ENCODE measurements at places on chromosomes 7 and 10. TPM values are rescaled to one million over a fixed set of nuclear protein-coding genes. Genes with fewer than 3 reads are reported as not detected.

VSTM2A gene
- total RNA-seq = not detected

PON2 gene
- 112 TPM for total RNA-seq

PON3 gene
- total RNA-seq = not detected

ABCF2 gene
- 72.6 TPM for total RNA-seq

FKBP6 gene
- total RNA-seq = not detected

FOXI2 gene
- total RNA-seq = not detected

TCAF2 gene
- total RNA-seq = 16.5 TPM

TMEM72 gene
- not detected for total RNA-seq

CCDC7 gene
- 0.44 TPM for total RNA-seq

CAV1 gene
- 1,819 TPM for total RNA-seq

EIF5AL1 gene
- total RNA-seq = 0.74 TPM

CRHR2 gene
- not detected for total RNA-seq

PLXNA4 gene
- total RNA-seq = 2.2 TPM

SCRN1 gene
- 68.2 TPM for total RNA-seq

SLC18A3 gene
- not detected for total RNA-seq

WNT8B gene
- not detected for total RNA-seq

CALCR gene
- not detected for total RNA-seq

RBP3 gene
- not detected for total RNA-seq

TRPV5 gene
- total RNA-seq = not detected

ABCB4 gene
- 2.1 TPM for total RNA-seq

KAZALD1 gene
- total RNA-seq = 0.40 TPM

HABP2 gene
- not detected for total RNA-seq

MALRD1 gene
- total RNA-seq = not detected

PODXL gene
- 415 TPM for total RNA-seq

FAM13C gene
- total RNA-seq = 0.73 TPM

NOS3 gene
- total RNA-seq = 25.3 TPM

MSMB gene
- total RNA-seq = not detected

PNLIPRP1 gene
- not detected for total RNA-seq

STEAP1 gene
- 27.2 TPM for total RNA-seq

CC2D2B gene
- total RNA-seq = not detected

TMEM213 gene
- not detected for total RNA-seq

RBM17 gene
- 35.0 TPM for total RNA-seq

ELMO1 gene
- 13.6 TPM for total RNA-seq

HGF gene
- 0.69 TPM for total RNA-seq

CAPZA2 gene
- total RNA-seq = 140 TPM

ZNF365 gene
- 0.33 TPM for total RNA-seq

TASOR2 gene
- total RNA-seq = 32.8 TPM

MMD2 gene
- total RNA-seq = not detected

STOX1 gene
- total RNA-seq = 0.59 TPM

SPDYE2 gene
- not detected for total RNA-seq

DNAH11 gene
- 4.6 TPM for total RNA-seq

TMEM225B gene
- 0.15 TPM for total RNA-seq

ARPC1B gene
- total RNA-seq = 654 TPM

COBL gene
- total RNA-seq = not detected

AKR1E2 gene
- total RNA-seq = 6.8 TPM

GPER1 gene
- 0.79 TPM for total RNA-seq

FRMPD2 gene
- 0.05 TPM for total RNA-seq

WDFY4 gene
- total RNA-seq = 3.5 TPM

SH2D4B gene
- total RNA-seq = not detected

PNLIPRP3 gene
- total RNA-seq = not detected

SYT15 gene
- 0.20 TPM for total RNA-seq

HTR5A gene
- total RNA-seq = not detected
